ENCODE measurements at places on chromosomes 6 and 20.

- no peak for DNase-seq
These were observed 5.7 kb downstream of the EDN3 start for GRCh38 chr20:59305908-59306655.

- DNase-seq, result no peak
These were observed 157.6 kb downstream of the NFATC2 start for GRCh38 chr20:51384875-51385274.

- no peak for DNase-seq
These were observed 349.4 kb upstream of the JARID2 start for GRCh38 chr6:14896475-14896874.

DNA sequence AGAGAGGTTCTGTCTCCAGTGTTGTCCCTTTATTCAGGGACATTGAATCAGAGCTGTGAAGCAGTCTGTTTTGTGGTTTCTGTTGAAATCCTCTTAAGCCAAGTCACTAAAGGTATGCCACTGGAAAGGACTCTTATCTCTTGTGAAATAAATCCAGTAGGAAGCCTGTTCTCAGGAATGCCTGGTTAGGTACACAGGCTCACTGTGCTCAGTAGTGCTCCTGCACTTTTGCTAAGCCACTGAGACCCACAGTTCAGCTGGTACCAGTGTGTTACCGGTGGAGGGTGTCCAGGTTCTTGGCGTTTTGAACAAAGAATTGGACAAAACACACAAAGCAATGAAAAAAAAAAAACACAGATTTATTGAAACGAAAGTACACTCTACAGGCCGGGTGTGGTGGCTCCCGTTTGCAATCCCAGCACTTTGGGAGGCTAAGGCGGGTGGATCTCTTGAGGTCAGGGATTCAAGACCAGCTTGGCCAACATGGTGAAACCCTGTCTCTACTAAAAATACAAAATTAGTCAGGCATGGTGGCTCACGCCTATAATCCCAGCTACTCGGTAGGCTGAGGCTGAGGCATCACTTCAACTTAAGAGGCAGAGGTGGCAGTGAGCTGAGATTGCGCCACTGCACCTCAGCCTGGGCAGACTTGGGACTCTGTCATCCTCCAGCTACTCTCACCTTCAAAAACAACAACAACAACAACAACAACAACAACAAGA lies 186.1 kb downstream of the JARID2 start:
- no peak for DNase-seq

DNA sequence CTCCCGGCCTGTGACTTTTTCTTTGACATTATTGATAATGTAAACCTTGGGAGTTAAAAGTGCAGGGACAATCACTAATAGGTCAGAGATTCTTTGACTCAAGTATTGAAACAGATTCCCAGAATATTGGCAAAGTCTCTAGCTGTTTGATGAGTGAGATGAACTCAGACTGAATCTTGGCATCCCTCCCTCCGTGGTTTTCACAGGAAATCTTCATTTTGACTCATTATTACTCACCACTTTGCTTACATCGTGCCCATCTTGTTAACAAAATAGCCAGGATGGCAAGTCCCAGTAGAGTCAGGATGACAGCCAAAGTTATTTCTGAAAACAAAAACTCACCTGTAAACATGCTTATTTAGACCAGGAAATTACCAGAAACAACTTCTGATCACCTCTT lies 2.0 kb downstream of the TSBP1 start:
- DNase-seq, result no peak

- no peak for DNase-seq
These were observed 532.3 kb downstream of the MAFB start for GRCh38 chr20:40156600-40157317.

- DNase-seq, result no peak
These were observed 15.6 kb upstream of the MPC1 start for GRCh38 chr6:166398348-166398747.

GRCh38 chr6:122416825-122417224 lies 17.4 kb downstream of the HSF2 start:
- no peak for DNase-seq

DNA sequence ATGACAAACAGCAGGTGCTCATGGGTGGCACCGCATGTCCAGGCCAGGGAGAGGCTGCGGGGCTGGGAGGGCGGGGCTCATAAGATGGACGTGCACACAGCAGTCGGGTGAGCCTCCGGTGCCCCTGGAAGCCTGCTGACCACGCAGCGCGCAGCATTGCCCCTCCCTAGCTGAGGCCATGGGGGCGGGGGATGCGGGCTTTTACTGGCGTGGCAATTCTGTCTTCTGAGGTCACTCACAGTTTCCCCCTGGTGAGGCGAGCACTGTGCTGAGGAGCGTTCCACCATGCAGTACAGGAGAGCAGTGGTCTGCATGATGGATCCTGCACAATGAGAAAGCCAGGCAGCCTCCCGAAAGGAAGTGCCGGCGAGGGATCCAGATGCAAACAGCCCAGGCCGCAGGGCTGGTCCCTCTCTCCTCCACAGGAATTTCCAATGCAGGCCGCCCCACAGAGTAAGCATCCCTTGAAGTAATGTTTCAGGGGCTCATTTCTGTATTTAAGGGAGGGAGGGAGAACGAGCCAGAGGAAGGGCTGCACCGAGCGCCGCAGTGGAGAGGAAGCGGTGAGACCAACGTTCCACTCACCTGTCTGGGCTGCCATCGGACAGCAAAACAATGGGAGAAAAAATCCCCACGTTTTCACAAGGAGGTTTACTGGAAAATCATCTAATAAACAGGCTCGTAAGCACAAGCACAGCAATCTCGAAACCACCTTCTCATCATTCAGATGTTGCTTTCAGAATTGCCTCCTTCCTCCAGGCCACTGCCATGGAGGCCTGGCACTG lies 56.0 kb downstream of the IRF4 start:
- no peak for DNase-seq

DNA sequence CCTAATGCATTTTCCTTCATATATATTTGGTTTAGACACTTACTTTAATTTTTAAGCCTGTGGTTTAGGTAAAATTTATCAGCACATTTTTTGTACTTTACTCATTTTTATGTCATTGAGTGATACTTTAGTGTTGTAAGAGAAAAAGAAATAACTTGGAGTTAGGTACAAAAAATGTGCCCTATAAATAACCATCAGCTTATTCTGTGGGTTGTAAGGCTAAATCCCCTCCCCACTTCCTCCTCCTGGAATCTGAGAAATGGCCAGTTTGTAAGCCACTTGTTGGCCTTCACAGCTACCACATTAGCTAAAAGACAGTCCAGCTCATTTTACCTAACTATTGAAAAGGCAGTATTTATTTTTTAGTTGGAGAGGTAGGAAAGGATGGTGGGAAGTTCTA lies 576.3 kb downstream of the PKHD1 start:
- DNase-seq, result no peak

GRCh38 chr6:128039543-128039942 lies 138.7 kb upstream of the THEMIS start:
- DNase-seq, result no peak

DNA sequence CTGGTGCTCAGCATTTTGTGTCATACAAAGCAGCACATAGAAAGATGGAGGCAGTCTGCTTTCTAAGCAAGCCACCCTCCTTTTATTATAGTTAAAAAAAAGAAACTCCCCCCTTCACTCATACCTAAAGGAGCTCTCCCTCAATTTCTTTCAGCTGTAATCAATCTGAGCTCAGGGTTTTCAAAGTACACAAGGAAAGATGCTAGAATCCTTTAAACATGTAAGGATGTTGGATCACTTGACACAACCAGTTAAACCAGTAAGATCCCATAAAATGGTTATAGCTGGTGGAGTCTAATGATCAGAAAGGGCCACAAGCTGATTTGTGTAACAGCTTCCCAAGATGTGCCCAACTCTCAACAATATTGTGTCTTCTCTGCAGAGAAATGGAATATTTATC lies at the start of gene CALHM4:
Gene CALHM4 (plus strand): TSS at position 301 of the 400 bp plus-strand sequence. CDS start 43 bp downstream, at position 344.
- no peak for DNase-seq

GRCh38 chr6:22473991-22474682 lies 95.2 kb upstream of the HDGFL1 start:
- no peak for DNase-seq

- DNase-seq, result no peak
These were observed 95.0 kb downstream of the ATRN start for GRCh38 chr20:3565851-3566250.

GRCh38 chr6:85997206-85997605 lies 354.5 kb upstream of the SYNCRIP start:
- DNase-seq, result no peak

- no peak for DNase-seq
These were observed 25.8 kb upstream of the RTF2 start for GRCh38 chr20:56442389-56443365.

DNA sequence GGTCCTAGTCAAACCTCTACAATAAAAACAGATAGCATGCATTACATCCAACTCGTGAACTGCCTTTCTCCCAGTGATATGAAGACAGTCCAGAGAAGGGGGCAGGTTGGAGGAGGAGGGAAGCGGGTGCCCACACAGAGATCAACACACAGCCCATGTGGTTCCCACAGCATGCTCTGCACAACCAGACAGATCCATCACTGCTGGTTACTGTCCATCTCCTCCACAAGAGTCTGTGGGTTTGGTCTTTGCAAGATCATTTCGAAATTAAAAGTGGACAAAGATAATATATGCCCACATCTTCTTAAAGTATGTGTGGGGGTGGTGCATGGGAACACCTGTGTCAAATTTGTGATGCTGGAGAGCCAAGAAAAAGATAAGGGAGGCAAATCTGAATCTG lies 215.5 kb downstream of the GMDS start:
- no peak for DNase-seq

DNA sequence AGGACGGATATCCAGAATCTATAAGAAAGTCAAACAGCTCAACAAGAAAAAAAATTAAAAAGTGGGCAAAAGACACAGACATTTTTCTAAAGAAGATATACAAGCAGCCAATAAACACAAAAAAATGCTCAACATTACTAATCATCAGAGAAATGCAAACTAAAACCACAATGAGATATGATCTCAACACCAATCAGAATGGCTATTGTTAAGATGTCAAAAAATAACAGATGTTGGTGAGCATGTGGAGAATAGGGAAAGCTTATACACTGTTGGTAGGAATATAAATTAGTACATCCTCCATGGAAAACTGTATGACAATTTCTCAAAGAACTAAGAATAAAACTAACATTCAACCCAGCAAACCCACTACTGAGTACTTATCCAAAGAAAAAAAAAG lies 23.3 kb upstream of the OSTM1 start:
- DNase-seq, result no peak

GRCh38 chr20:23148731-23149570 lies 62.8 kb upstream of the CD93 start:
- no peak for DNase-seq
